GOT3 (cell line): ENCODE measurements at places on chromosomes 16 and 17.

GRCh38 chr17:10790491-10791401 lies 13.2 kb downstream of the TMEM238L start:
- DNase-seq = no peak

- DNase-seq = no peak
Observed at GRCh38 chr17:73681946-73682345, 37.7 kb upstream of the SDK2 start.

- no peak for DNase-seq
Observed at GRCh38 chr16:49424961-49425360, 51.4 kb downstream of the C16orf78 start.

DNA sequence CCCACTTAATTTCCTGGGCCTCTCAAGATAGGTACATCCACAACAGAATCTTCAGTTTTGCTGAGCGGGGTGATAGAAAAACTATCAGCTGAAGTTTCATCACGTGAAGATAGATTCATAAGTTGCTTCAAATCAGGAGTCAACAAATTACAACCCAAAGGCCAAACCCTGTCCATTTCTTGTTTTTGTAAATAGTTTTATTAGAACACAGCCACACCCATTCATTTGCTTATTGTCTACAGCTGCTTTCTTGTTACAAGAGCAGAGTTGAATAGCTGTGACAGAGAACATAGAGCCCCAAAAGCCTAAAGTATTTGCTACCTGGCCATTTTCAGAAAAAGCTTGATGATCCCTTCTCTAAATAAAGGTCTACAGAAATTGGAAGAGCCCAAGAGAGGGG lies 300.1 kb upstream of the CDH5 start:
- DNase-seq = no peak

DNA sequence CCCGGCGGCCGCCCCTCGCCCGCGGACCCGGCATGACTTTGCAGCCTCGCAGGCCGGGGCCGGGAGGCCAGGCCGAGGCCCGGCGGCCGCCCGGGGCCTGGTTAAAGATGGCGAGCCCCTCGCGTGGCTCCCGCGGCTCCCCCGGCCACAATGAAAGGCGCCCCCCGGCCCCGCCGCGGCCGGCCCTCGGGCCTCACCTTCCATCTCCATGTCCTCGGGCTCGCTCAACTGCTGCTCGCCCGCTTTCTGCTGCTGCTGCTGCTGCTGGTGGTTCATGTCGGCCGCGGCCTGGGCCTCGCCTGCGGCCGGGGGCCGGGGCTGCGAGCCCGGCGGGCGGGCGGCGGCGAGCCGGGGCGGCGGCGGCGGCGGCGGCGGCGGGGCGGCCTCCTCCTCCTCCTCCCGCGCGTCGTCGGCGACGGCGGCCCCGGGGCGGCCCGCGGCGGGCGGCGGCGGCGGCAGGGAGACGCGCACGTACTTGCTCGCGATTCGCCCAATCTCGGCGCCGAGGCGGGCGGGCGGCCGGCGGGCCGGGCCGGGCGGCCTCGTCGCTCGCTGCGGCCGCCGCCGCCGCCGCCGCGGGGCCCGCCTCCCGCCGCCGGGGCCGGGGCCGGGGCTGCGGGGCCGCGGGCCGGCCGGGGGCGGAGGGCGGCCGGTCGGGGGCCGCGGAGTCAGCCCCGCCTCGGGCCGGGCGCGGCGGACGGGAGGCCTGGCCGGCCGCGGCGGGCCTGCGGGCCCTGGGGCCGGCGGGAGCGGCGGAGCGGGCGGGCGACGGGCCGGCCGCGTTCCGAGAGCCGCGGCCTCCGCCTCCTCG lies 491 bp downstream of the USP7 start:
- DNase-seq = no peak

DNA sequence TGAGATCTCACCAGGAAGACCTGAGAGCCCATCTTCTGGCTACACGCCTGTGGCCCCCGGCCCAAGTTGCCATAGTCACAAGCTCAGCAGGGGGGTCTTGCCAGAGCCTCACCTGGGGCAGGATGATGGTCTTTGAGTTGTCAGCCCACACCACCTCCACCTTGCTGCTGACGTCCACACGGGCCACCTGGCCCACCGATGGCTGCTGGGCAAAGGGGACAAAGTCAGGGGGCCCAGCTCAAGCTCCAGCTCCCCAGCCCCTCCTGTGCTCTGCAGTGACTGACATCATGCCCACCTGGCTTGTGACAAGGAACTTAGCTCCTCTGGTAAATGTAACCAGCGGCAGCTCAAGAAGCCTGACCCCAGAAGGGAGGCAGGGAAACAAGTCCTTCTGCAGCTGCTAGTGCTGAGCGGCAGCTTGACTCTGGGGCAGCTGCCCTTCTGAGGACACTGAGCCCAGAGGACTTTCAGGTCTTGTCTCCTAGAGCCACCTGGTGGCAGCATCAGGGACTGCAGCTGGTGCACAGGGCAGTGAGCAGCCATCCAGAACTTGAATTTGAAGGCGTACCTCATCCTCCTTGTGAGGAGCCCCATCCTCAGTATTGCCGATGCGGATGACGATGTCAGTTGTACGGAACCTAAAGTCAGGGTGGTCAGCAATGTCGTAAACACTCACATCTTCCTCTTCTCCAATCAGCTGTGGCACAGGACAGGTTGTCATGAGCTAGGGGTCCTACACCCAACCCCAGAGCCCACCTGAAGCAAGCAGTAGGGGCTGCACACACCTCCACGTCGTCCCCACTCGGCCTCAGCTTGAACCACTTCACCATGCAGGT lies 13.5 kb downstream of the SPHK1 start:
- peak; percentile 12 for DNase-seq

GRCh38 chr17:37101306-37101705 lies 152.6 kb downstream of the AATF start:
- DNase-seq = no peak
